ENCODE measurements at places on chromosomes 13 and 19.

DNA sequence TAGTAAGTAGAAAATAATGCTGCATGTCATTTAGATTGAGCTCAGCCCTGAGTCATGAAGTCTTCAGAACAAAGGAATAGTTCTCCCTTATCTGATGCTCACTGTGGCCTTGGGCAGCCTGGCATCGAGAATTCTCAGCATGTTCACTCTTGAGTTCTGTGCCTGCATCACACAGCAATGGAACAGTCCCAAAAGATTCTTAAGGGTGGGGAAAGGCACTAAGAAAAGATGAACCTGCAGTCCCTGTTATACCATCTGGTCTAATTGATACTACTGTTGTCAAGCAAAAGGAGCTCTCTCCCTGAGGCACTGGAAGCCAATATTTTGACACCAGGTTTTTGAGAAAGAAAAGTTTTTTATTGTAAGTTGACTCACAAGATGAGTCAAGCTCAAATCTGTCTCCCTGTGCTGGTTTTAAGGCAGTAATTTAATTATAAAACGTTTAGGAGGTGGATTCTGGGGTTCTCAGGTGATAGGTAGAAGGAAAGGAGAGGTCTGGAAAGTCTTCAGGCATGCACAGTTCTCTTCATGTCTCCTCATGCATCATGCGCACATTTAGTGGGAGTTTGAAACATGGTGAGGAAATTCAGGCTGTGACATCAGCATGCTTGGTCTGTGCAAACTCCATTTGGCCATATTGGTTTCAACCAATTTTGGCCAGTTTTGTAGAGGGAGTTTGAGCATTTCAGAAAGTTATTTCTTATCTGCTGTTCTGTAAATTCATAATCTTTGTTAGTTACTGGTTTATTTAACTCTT, 38.1 kb upstream of the ZNF766 start:
- DNase-seq, result no peak

GRCh38 chr19:19649580-19649995, 6.1 kb upstream of the GMIP start:
- DNase-seq, result no peak

- DNase-seq, result no peak
Measured at GRCh38 chr13:60583196-60583888, 186.3 kb downstream of the TDRD3 start.

DNA sequence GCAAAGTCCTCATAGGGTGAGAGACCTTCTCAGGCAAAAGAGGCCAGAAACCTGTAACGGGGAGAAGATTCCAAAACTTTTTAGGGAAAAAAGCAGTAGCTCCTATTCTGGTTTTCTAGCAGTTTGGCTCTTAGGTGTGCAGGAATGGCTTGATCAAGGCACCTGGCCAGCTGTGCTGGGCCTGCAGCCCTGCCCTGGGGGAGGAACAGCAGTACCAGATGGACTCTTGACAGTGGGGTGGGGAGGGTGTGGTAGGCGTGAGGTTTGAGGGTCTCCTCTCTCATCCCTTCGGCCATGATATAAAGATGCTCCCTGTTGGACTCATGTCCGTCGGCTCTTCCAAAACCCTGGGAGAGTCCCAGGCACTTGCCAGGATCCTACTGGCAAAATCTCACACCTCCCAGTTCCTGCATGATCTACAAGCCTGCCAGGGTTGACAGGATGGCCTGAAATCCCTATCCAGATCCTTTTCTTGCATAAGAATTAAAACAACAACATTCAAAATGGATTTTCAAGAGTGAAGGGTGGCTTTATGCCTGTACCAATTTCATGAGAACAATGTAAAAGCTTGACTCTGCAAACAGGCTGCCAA, 120.4 kb downstream of the IER2 start:
- DNase-seq, result no peak

GRCh38 chr13:19161308-19161707, 20.3 kb downstream of the TUBA3C start:
- no peak for DNase-seq

DNA sequence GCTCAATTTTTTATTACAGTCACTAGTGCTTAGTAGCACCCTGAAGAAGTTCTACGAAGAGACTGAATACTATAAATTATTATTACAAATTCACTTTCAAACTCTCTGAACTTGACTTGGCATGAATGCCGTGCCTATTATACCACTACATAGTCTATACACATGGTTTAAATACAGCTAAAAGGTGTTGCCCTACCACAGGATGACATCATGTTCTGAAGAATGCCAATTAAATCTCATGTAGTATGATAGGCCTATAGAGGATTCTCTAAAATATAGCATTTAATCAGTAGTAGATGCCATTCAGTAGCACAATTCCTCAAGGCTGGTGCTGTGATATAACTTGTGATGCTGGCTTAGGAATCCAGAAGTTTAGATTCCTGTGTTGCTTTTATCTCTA, 16.7 kb upstream of the POSTN start:
- DNase-seq, result no peak

- no peak for DNase-seq
Measured at GRCh38 chr13:75685239-75685697, 49.1 kb downstream of the LMO7 start.

GRCh38 chr19:48659768-48660167, 13.0 kb downstream of the NTN5 start:
- DNase-seq, result no peak

DNA sequence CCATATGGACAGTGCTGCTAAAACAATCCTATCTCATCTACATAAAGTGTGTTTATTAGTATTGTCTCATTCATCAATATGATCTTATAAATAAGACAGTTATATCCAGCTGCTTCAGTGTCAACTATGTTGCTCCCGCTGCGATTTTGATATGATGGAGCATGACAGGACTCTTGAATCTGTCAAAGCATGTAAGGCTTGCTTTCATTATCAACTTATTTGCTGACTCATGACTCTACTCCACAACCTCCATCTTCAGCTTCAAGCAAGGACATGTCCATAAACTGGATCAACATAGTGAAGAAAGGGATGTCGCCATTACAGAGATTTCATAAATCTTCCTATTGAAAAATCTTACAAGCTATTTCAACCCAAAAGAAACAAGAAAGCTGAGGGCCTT, 2812.6 kb downstream of the PCDH9 start:
- DNase-seq, result no peak

DNA sequence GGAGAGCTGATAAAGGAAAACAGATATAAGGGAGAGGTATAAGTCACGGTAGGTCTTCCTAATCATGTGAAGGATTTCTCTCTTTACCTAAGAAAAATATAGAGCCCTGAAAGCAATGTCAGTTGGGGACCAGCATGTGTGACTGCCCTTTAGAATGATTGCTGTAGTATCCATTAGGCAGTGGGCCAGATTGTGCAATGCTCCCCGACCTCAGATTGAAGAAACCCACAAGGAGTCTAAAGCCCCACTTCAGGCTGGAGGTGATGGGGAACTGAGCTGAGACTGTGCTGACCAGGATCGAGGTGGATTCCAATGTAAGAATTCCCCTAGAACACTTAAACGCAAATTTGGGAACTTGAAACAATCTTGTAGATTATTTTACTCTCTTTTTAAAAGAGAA, 614.4 kb downstream of the LIG4 start:
- no peak for DNase-seq

DNA sequence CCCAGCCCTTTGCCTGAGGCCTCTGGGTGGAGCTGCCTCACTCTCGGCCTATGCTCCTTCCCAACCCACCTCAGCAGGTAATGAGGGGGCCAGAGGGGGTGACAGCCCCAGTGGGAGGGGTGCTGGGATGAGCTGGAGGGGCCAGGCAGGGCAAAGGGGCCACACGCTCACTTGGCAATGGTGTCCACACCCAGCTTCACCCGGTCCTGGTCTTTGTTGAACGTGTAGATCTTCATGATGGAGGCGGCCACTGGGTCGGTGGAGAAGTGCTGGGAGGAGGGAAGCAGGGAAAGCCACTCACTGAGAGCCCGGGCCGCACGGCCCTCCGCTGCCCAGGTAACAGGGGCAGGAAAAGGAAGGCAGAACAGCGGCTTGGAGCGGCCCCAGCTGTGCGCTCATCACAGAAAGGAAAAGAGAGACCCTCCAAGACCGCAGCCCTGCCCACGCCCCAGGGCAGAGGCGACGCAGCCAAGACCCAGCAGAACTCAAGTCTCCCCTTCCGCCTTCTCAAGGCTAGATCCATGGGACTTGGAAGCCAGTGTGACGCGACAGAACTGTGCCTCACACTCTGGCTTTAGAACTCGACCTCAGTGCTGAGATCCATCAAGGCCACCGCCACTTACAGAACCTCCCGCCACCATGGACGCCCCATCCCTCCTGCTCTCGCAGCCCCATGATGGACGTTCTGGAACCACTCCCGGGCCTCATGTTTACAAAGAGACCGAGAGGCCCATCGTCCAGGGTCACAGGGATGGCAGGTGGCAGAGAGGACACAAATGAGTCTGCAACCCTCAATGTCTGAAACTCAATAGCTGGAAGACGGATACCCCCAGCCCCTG, 9.2 kb downstream of the UBXN6 start:
- DNase-seq, result no peak

Data from stimulated activated CD4-positive, alpha-beta T cell treated with anti-CD3 and anti-CD28 coated beads, Interleukin-4, amount 100 ng/mL, for 48 hours (primary cell).